ENCODE measurements at places on chromosomes 1 and 21.
A peak's percentile ranks its signal among the peaks of the same experiment; 100 is the strongest.

DNA sequence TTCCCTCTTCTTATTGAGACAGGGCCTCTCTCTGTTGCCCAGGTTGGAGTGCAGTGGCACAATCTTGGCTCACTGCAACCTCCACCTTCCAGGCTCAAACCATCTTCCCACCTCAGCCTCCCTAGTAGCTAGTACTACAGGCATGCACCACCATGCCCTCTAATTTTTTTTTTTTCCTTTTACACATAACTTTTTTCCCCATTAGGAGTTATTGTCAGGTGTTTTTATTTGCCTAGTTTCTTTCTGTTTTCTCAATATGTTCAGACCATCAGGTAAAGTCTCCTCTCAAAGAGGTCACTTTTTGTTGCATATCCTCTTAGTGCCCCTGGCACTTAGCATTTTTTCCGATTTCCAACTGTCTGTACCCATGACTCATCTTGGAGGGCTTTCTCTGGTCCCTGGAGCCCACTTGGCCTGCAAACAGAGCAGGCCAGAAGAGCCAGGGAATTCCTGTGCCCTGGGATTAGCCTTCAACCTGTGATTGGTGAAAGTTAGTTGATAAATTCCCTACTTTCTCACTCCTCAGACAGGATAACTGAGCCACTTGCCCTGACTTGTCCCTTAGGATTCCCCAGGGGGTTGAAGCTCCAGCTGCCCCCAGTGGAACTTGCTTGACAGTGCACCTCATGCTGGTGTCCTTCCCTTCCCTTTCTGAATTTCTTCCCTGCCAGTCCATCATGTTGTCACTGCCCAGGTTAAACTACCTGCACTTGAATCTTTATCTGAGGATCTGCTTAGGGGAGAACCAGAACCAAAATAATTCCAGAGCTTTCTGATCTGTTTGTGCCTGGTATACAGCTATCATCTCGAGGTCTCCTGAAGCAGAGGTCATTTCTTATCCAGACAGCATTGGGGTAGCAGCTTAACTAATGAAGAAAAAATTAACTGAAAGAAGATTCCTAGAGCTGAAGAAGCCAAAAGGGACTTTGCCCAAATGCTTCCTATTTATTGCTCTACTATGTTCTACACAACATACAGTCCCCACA, 2.4 kb downstream of the NTPCR start:
- peak; percentile 71 for DNase-seq

DNA sequence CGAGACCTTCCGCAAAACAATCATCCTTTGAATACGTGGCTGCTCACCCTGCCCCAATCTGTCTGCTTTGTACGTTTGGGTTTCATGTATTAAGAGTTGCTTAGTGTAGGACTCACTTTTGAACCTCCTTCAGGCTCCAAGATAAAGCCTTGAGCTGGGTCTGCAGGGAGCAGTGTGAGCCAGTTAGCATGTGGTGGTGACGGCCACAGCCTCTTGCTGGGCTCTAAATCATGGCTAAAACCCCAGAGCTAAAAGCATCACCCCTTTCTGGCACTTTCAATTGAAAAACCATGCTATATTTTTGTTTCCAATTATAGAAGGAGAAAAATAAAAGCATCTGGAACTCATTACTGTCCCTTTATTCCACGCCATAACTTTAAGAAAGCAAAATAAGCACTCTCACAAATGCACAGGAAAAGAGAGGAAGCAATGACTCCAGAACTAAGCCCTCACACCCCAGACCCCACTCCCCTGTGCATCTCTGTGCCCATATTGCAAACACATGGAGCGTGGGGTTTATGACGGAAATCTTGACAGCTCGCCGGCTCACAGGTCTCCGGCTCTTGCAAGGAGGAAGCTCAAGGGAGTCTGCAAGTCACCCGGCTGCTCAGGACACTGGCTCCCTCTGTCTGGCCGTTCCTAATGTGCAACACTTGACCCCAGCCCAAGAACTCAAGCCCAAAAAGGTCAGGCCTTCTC, 135.5 kb downstream of the MIS18A start:
- DNase-seq = no peak

- DNase-seq = no peak
Measured at GRCh38 chr1:233491953-233492620, 121.8 kb upstream of the KCNK1 start.

- DNase-seq = peak; percentile 57
Measured at GRCh38 chr1:154352581-154353459, 27.5 kb downstream of the ATP8B2 start.

- DNase-seq = peak; percentile 47
Measured at GRCh38 chr1:235502601-235503402, 1.4 kb downstream of the B3GALNT2 start.

Measured in small intestine (tissue), 16 donors.